ENCODE measurements at places on chromosomes 4 and X.
A peak's percentile ranks its signal among the peaks of the same experiment; 100 is the strongest.

GRCh38 chr4:1600211-1600780 is 83.8 kb downstream of the FAM53A start:
- DNase-seq, result no peak

DNA sequence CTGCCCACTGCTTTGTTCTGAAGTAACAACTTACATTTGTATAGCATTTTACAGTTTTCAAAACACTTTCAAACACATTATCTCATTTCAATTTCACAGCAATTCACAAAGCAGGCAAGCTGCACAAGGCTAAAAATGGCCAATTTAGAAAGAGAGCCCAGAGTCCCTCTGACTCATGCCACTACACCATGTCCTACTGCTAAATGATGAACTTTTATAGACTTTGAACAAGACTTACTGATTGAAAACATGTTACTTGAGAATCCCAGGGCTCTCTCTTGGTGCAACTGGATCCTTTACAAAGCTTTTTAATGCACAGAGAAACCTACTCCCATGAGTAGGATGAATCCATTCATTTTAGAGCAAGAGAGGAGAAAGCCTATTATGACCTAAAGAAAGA is 5.8 kb upstream of the G3BP2 start:
- no peak for DNase-seq

GRCh38 chrX:43702660-43703059 is 46.6 kb downstream of the MAOA start:
- no peak for DNase-seq

DNA sequence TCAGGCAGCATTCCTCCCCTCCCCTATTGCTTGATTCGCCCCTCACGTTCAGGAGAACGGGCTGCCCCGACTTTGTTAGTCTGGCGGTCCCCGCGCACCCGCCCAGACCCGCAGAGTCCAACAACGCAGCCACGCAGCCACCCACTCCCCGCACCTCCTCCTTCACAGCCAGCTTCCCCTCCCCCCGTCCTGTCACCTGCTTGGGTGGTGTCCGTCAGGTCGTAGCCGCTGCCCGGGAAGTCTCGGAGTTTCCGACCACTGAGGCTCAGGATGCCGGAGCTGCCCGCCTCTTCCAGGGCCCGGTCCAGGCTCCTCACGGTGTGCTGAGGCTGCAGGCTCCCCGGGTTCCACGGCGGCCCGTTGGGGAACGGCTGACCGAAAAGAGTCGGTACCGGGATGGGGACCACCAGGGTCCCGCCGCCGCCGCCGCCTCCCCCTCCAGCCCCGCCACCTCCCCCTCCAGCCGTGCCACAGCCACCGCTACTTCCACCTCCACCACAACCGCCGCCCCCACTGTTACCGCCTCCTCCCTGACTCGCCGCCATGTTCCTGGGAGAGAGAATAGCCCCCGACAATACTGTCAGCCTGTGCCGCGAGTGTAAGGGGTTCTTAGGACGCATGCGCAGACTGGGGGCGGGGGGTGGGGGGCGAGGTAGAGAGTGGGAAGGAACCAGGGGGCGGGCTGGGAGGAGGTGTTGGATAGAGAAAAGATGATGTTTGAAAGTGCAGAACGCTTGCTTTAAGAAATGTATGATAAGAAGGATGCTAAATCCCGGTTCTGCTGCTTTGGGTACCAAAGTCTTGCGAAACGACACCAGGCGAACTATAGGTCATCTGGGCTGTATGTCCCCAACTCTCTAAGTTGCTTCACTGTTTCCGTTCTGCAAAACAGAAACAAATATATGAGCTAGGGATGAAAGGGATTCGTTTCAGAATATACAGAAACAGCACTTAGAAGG is at the start of gene LRCH2:
Gene LRCH2 (minus strand): TSS at position 600 of the 959 bp plus-strand sequence. CDS start 55 bp downstream, at position 545.
- DNase-seq, result no peak

DNA sequence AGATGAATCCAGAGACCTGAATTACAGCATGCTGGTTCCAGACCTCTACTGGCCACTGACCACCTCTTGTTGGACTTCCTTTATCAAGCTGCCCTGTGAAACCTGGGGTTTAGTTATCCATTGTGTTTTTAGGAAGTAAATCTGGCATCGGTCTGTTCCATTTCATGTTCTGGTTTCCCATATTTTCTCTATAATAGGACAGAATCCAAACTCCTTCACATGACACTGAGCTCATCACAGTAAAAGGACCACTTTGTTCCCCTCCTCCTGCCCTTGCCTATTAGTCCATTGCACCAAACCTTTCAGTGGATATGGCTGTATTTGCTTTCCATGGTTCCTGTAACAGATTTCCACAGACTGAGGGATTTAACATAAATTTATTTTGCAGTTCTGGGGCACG is 4.0 kb downstream of the MFAP3L start:
- DNase-seq, result no peak

DNA sequence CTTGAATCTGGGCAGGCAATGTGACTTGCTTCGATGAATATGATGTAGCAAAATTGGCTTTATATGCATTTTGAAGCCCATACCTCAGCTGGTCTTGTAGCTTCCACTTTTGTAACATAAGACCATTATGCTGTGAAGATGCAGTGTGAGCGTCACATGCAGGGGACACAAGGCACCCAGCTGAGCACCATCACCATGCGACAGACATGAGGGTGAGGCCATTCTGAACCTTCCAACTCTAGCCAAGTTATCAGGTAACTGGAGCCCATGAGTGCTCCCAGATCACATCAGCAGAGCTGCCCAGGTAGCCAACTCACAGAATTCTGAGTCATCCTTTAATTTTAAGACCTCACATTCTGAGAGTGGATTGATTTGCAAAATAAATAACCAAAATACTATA is 705.9 kb downstream of the FSTL5 start:
- DNase-seq, result no peak

- DNase-seq, result no peak
Observed at GRCh38 chr4:23166919-23167318, 474.2 kb downstream of the GBA3 start.

GRCh38 chr4:171067422-171067821 is 745.8 kb upstream of the GALNTL6 start:
- no peak for DNase-seq

DNA sequence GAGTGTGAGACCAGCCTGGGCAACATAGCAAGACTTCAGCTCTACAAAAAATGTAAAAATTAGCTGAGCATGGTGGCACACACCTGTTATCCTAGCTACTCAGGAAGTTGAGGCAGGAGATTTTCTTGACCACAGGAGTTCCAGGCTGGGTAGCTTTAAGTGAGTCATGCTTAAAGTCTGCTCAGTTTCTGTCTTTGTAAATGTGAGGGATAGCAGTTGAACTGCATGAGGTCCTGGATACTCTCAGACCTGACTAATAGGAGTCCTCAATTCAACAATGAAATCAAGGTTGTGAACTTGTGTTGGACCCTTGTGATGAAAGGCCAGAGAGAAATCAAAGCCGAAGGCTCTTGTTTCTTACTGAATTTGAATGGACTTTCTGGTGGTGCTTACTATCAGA is 45.2 kb downstream of the STARD8 start:
- DNase-seq, result no peak

GRCh38 chr4:74317616-74318246 is 9.5 kb downstream of the EPGN start:
- DNase-seq, result no peak

- DNase-seq, result no peak
Observed at GRCh38 chr4:90444904-90445303, 317.7 kb downstream of the CCSER1 start.

- DNase-seq, result no peak
Observed at GRCh38 chrX:87338510-87338909, 179.1 kb upstream of the KLHL4 start.

DNA sequence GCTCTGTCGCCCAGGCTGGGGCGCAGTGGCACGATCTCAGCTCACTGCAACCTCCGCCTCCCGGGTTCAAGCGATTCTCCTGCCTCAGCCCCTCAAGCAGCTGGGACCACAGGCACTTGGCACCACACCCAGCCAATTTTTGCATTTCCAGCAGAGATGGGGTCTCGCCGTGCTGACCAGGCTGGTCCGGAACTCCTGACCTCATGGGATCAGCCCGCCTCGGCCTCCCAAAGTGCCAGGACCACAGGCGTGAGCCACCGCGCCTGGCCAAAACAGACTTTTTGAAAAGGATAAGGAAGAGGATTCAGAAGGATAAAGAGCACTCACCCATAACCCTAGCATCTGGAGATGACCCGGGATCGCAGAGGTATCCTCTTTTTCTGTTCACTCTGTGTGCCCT is 224.5 kb upstream of the AGTR2 start:
- DNase-seq, result no peak

DNA sequence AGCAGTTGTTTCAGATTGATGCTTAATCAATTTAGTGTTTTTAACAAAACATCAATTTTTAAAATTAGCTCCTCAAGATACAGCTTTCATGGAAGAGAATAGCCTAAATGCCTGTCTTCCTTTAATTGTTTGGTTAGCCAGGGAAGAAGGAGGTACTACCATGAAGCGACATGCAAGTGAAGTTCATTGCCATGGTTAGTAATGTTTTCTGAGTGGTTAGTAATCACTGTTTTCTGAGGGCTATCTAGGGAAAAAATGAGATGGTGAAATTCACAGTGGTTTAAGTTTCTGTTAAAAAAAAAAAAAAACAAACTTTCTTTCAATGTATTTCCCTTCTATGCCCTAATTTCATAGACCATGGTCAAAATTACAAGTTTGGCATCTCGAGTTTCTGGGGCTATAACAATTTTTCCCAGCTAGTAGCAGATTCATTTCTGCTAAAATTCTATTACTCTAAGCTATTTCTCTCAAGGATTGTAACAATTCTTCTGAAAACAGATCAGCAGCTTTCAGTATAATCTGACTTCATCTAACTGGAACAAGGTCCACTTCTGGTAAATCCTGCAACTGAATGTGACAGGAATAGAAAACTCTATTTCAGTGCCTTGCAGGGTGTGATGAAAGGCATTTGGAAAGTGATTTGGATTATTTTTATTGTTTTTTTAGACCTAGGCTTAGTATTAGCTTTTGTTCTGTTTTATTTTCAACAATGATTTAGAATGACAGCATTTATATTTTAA is 157.0 kb downstream of the PCDH18 start:
- no peak for DNase-seq

- DNase-seq, result no peak
Observed at GRCh38 chr4:117357866-117358265, 272.5 kb upstream of the TRAM1L1 start.

DNA sequence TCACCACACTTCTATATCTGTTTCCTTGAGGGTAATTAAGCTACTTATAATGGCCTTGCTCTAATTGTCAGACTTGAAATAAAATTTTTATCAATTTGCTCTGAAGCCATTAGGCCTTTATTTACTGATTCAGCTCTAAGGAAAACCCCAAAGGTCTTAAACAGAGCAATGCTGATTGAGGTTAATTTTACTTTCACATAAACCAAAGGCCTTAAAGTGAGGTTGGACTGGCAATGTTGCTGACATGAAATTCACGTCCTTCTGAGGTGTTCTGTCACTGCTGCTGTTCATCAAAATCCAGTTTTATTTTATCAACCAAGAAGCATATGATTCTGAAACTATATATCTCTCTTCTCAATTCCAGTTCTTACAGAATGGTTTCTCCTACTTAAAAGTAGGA is 21.7 kb upstream of the GPRIN3 start:
- no peak for DNase-seq

DNA sequence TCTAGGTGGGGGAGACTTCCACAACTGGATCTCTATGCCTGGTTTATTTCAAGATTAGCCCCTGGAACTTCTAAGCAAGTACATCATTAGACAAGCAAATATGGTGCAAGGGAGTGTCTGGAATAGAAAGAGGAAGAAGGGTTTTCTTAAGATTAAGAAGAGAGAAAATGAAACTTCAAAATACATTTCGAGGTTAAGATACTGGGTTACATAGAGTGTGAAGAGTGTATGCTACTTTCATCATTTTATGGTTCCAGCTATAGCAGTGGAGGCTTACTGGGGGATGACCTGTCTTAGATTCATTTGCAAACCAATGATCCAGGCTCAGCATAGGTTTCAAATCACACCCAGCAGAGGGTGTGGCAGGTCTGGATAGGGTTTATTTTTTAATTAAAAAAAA is 144.4 kb upstream of the GATB start:
- no peak for DNase-seq

GRCh38 chr4:40685300-40685699 is 55.6 kb upstream of the RBM47 start:
- no peak for DNase-seq

GRCh38 chrX:149471397-149471796 is 33.7 kb downstream of the IDS start:
- DNase-seq, result no peak

GRCh38 chrX:109533631-109534030 is 3.0 kb upstream of the NXT2 start:
- no peak for DNase-seq

- DNase-seq, result no peak
Observed at GRCh38 chr4:111934314-111934713, 210.9 kb upstream of the FAM241A start.

DNA sequence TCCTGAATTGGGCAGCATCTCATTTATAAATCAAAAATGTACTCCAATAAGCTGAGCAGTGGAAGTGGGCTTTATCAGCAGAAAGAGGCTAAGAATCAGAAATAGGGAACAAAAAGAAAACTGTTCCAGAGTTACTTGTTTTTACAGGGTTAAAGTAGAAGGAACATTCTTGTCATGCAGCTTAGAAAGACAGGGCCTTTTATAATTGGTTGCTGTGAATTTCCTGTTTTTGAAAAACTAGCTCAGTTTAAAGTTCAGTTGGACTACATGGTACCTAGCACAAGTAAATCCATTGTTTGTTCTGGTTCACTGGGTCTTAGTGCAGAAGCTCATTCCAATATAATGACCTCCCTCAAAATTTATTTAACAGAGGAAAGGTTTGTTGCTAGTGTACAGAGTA is 200.8 kb downstream of the GRIA2 start:
- no peak for DNase-seq

DNA sequence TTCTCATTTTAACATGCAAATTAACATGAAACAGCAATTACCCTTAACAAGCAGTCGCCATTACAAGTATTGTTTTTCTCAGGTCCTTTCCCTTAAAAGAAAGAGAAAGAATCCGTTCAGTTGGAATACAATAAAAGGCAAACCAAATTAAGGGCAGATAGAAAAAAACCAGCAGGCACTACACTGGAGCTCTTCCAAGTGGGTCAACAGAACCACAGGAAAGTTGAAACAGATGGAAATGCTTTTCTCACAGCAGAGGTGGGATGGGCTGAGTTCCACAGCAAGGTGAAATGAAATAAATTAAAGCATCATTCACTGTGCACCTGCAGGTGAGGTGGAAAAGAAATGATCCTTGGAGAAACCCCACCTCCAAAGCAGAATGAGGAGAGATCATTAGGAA is 102.6 kb downstream of the APBB2 start:
- no peak for DNase-seq

- DNase-seq, result no peak
Observed at GRCh38 chr4:94970650-94971049, 212.9 kb downstream of the BMPR1B start.

DNA sequence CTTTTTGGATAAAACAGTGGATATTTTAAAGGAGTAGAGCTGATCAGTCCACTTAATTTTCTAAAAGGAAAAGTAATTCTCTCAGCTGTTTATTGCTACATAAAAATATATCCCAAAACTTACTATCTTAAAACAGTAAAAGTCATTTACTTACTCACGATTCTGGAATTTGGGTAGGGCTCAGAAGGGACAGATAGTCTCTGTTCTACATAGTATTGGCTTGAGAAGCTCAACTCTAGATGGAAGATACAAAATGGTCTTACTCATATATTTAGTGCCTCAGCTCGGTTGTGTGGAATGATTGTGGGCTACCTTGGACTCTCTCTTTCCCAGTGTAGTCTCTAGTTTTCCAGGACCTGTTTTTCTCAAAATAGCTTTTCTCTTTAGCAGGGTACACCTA is 691.5 kb upstream of the POU3F4 start:
- DNase-seq, result peak; percentile 1

Data from H54 (cell line).